Activated CD8-positive, alpha-beta T cell treated with anti-CD3 and anti-CD28 coated beads for 36 hours (primary cell): ENCODE measurements at places on chromosomes 2 and 18. TPM values are rescaled to one million over a fixed set of nuclear protein-coding genes. Genes with fewer than 3 reads are reported as not detected.

The DLGAP1 gene
- not detected for total RNA-seq

The EPC2 gene
- total RNA-seq = 19.3 TPM

The KCNE4 gene
- total RNA-seq = not detected

The CFLAR gene
- total RNA-seq = 222 TPM

DNA sequence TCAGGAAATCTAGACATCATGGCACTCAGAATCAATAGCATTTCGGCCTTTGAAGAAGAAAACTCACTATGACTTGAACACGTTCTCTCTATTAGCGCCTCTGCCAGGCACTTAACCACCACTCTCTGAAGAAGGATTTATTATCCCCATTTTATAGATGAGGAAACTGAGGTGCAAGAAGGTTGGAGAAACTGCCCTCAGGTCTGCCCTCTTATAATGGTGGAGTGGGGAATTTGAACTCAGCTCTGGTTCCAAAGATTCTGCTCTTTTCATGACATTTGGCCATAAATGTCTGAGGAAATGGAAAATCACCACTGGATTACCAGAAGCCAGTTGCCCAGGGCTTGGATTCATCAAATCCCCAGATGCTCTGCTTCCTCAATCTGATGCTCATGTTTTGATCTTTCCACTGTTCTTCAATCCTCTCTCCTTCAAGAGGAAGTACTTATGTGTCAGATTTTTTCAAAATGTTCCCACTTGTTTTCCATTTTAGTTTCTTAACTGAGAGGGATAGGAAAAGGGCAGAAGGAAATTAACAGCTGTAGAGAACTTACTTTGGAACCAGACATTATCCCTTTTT is 68.1 kb downstream of the ANTXR1 start:
- no peak for DNase-seq

DNA sequence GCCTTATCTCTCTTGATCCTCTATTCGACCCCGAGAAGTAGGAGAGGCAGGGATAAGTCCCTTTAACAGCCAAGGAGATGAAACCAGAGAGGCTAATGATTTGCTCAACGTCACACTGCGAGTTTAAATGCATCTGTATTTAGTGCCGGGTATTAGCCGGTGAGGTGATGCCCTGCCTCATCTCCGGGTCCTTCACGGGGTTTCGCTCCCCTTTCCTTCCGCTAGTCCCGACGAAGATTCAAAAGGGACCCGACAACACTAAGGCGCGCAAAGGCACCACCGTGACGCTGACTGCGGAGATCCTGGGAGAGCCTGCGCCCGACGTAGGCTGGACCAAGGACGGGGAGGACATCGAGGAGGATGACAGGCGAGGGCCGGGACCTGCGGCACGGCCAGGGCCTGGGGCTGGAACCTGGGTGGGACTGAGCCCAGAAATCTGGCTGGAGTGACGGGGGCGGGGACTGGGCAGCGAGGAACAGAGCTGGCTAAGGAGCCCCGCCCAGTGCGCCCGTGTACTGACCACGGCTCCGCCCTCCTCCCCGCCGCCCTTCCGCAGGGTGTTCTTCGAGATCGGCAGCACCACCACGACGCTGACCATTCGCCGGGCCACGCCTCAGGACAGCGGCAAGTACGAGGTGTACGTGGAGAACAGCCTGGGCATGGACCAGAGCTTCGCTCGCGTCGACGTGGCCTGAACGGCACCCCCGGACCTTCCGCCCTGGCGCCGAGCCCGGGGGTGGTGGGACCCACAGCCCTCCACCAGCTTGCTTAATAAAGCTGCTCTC is 1.0 kb upstream of the GMPPA start:
- DNase-seq = peak; percentile 36

GRCh38 chr2:84527137-84528129 is 11.1 kb downstream of the DNAH6 start:
- DNase-seq = no peak

The SPC25 gene
- total RNA-seq = 35.6 TPM

DNA sequence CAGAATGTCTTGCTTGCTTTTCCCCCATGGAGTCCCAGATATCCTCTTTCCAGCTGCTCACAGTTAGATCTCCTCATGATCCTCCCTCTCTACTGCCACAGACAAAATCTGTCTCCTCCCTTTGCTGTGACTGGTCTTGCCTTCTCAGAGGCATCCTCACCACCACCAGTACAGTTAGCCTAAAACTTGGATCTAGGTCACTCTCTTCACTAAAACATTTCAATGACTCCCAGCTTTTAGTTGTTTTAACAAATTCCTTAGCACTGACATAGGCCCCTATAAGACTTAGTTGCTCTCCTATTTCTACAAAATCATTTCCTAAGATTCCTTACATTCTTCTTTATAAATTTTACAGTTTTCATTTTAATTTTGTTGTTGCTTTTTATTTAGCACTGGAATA is 734.2 kb upstream of the CHAC2 start:
- DNase-seq = no peak

DNA sequence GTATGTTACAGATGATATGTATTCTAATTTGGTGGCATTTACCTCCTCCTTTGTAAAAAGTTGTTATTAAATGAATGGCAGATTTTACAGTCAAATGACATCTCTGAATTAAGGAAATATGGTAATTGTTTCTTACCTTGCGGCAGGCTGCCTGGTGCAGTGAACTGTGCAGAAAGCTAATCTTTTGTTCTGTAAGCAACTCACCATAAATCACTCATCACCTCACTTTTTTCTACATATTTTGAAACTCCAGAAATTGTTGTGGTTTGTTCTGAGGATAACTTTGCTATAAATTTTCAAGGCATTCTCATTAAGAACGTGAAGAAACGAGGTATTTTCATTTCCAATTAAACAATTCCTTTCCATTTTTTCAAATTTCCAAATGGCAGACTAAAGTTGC is 52.7 kb downstream of the ST6GAL2 start:
- no peak for DNase-seq

GRCh38 chr18:59959073-59959472 is 59.3 kb downstream of the PMAIP1 start:
- DNase-seq = no peak

The CNDP1 gene
- total RNA-seq = not detected

- DNase-seq = no peak
Observed at GRCh38 chr18:5851998-5852397, 43.3 kb downstream of the TMEM200C start.

GRCh38 chr2:231398585-231398984 is 3.1 kb downstream of the B3GNT7 start:
- no peak for DNase-seq

The TMEM247 gene
- not detected for total RNA-seq

DNA sequence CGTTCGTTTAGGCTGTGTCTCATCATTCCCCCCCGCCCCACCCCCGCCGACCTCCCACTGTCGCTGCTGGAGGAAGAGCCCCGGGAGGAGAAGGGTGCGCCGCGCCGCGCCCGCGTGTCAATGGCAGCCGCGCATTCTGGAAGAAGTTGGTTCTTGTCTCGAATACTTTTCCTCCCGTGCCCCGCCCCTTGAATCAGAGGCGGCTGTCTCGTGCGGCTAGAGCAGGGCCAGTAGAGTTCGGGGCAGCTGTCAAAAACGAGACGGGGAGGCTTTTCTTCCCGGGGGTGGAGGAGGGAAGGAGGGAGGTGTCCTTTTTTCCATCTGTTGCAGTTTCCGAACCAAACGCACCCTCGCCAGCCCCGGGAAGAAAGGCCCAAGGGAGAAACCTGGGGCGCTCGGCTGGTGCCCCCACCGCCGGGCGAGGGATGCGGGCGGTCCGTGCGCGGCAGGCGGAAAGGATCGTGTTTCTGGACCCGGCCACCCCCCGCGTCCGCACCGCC is 410 bp upstream of the TGIF1 start:
- DNase-seq = peak; percentile 84

The AOX1 gene
- total RNA-seq = 0.69 TPM

DNA sequence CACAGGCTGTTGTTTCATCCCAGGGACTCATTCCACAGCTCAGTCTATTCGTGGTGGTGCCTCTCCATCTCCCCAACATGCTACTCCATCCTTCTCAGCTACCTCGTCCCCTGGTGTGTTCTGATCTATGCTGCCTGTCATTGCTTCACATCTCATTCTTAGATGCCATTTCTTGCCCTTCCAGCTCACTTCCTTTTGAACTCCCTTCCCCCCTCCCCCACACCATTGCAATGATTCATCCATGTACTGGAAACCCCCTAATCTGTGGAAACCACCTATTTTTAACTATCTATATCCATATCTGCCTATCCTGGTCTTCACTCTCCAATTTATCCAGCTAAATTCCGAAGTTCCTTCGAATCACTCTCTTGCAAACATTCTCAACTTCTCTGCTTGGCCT is 65.7 kb upstream of the PARD3B start:
- peak; percentile 31 for DNase-seq

GRCh38 chr2:66317268-66317890 is 117.5 kb upstream of the MEIS1 start:
- DNase-seq = no peak

- no peak for DNase-seq
Observed at GRCh38 chr2:193566276-193566675, 1371.5 kb upstream of the TMEFF2 start.

GRCh38 chr2:60989259-60989658 is 28.3 kb upstream of the PEX13 start:
- no peak for DNase-seq

The C2orf92 gene
- 6.8 TPM for total RNA-seq

- peak; percentile 68 for DNase-seq
Observed at GRCh38 chr18:48800876-48801727, 149.7 kb downstream of the SMAD7 start.

DNA sequence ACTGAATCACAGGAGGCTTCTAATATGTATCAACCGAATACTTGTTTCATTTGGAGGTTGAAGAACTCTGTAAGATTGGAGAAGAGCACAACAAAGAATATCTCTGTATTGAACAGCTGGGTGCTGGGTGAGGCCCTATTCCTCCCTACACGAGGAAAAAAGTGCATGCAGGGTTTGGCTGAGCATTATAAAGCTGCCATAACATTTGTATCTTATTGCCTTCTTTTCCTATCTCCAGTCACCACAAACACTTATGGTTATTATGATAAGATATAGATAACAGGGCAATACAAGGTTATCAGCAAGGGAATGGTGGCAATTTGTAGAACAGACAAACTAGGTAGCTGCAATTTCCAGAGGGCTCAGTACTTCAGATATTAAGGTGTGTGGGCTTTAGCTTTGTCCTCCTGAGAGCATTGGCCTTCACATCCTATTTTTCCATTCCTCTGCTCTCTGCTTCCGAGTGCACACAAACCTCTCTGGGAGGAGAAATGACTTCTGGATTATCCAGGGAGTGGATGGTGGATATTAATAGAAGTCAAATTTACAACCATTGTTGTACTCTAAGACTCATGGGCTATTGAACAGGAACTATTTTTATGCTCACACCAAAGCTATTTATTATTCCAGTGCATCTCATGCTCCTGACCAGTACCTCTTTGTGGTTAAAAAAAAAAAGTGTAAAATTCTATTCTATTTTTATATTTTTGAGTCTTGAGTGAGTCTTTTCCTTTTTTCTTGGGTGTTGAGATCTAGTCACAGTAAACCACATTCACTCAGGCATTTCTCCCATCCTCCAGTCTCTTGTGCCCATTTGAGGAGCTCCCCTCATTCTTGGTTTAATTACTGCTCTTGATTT is 248.4 kb downstream of the ETAA1 start:
- no peak for DNase-seq

DNA sequence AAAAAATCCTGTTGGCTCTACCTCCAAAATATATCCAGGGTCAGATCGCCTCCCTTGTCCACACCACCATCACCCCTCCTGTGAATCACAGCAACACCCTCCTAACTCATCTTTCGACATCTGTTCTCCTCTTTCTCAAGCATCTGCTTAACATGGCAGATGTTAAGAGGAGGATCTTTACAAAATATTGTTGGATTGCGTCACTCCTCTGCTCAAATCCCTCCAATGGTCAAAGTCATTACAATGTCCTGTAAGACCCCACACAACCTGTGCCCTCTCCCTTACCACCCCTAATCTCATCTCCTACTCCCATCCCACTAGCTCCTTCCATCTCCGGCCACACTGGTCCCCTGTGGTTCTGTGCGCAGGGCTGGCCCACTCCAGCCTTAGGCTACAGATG is 36.8 kb upstream of the GBX2 start:
- DNase-seq = no peak

DNA sequence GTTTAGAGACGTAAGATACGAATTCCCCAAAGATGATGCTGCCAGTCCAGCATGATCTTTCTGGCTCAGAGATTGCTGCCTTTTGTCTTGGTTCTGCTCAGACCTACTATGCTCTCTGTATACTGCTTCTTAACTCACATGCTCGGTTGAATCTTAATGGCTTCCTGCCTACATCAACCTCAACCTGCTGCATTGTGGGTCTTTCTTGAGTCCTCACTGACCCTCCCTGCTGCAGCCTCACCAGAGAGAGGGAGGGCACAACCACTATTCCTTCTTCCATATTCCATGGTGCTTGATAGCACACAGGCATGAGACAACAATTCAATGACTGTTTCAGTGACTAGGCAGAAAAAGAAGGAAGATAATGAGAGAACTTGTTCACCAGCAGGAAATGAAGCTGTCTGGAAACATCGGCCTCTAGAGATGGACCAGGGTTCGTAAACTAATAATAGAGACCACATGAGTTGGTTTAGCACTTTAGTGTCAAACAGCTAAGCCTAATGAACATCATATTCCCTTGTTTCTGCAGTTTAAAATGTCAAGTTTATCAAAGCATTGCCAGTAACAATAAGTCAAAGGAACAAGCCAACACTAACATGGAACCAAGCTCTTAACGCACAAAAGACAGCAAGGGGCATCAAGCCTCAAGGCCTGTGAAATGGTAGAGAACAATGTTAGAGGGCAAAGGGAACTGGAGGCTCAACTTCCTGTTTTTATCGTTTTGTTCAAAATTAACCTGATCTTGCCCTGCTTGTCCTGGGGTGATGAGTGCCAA is 333.9 kb downstream of the PDE11A start:
- DNase-seq = no peak

The SLC14A1 gene
- total RNA-seq = 3.1 TPM

GRCh38 chr2:29215073-29215472 is 99.9 kb downstream of the CLIP4 start:
- DNase-seq = no peak

The CCT7 gene
- total RNA-seq = 628 TPM

The CRYGC gene
- total RNA-seq = not detected

The SIX3 gene
- total RNA-seq = not detected

DNA sequence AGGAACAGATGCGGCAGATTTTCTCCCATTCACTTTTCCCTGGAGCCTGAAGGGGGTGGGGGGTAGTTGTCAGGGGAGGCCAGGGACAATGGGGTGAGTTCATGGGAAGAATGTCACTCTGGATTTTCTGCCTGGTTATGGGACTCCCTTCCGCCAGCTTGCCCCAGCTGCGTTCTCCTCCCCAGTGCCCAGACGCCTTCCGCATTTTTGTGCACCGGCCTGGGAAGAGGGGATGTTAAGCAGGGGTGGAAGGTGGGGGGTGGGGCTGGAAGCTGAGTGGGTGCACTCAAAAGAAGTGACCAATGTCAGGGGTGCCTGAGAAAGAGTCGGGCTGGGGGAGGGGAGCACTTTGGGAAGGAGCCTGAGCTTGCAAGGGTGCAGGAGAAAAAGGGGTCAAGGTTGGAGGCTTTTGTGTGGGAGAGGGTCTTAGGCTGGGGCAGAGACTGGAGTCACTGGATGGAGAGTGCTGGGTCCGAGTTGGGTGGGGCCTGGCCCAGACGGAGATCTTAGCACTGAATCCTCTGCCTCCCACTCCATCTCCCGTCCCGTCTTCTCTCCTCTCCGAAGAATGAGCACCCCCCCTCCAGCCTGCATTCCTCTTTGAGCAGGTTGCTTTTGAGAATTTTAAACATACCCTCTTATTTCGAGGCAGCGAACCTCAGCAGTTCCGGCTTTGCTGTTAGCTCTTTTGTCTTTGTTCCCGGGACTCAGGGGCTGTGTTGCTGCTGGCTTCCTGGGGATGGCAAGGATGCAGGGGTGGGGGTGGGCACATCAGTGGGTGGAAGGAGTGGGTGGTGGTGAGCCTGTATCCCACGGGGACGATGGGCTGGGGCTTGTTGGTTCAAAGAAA is 2.7 kb downstream of the IGFBP2 start:
- no peak for DNase-seq

GRCh38 chr2:215982465-215982875 is 30.9 kb downstream of the MREG start:
- DNase-seq = peak; percentile 37
